ENCODE measurements at places on chromosomes 5 and 9.

- DNase-seq: no peak
Measured at GRCh38 chr5:53249529-53250200, 140.1 kb upstream of the MOCS2 start.

DNA sequence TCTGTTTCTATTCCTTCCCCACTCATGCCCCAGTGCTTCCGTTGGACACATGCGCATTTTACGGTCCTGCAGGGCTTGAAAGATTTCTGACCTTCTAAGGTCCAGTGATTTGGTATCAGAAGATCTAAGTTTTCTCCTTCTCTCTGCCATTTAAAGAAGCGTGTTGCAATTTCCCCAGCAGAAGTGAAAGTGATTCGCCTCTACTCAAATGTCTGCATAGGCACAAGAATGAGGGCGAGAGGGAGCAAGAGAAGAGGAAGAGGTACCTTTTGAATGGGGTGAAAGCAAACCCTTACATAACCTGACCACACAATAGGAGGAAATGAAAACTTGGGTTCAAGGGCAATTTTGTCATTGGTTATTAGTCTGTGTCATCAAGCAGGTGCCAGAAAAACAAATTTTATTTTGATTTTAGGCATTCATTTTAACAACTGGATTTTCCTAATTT is 31.7 kb upstream of the NR3C1 start:
- DNase-seq: peak; percentile 5

DNA sequence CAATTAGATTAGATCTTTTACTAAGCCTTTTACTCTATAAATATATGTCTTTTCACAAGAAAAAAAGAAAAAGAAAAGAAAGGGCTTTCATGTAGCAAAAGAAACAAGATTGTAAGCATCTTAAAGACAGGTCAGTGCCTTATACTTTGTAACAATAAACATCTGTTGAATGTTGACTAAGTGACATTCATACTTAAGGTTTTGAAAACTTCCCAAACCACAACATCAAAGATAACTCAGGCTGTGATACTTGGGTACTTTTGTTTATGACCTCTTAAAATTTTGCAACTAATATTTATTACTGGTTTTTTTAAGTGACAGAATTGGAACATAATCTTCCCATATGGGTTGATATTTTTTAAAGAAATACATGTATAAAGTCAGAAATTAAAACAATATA is 7.4 kb downstream of the GRAMD2B start:
- DNase-seq: no peak

DNA sequence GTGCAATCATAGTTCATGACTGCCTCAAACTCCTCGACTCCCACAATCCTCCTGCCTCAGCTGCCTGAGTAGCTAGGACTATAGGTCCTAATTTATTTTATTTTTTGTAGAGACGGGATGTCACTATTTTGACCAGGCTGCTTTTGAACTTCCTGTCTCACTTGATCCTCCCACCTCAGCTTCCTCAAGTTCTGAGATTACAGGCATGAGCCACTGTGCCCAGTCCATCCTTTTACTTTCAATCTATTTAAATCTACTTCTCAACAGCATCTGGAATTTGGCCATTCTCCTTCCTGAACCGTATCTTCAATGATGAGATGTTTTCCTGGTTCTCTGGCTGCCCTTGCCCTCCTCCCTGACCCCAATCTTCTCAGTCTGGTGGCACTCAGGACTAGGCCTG is 12.2 kb upstream of the GRIN1 start:
- DNase-seq: no peak

GRCh38 chr9:13983607-13984006 is 330.3 kb downstream of the NFIB start:
- DNase-seq: no peak

- DNase-seq: no peak
Measured at GRCh38 chr5:176162198-176162597, 76.0 kb upstream of the SIMC1 start.

DNA sequence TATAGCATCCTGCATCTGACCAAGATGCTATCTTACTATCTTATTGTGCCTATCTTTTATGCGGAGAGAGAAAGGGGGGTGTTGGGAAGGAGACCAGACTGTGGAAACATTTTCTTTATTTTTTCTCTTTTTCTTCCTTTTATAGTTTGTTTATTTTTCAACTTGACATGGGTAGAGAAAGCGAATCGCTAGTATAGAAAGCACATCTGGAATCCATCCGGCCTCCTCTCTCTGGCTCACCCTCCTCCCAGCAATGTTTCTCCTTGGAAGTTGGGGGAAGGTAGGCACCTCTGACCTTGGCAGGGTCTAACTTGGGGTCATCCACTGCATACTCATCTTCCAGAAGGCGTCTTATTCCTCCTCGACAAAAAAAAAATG is 3.9 kb downstream of the S1PR3 start:
- DNase-seq: no peak

- DNase-seq: no peak
Measured at GRCh38 chr5:172008111-172008455, 1.6 kb upstream of the FBXW11 start.

GRCh38 chr5:109278141-109278540 is 131.6 kb downstream of the PJA2 start:
- no peak for DNase-seq

- peak; percentile 70 for DNase-seq
Measured at GRCh38 chr5:170267431-170268152, 30.0 kb downstream of the LCP2 start.

DNA sequence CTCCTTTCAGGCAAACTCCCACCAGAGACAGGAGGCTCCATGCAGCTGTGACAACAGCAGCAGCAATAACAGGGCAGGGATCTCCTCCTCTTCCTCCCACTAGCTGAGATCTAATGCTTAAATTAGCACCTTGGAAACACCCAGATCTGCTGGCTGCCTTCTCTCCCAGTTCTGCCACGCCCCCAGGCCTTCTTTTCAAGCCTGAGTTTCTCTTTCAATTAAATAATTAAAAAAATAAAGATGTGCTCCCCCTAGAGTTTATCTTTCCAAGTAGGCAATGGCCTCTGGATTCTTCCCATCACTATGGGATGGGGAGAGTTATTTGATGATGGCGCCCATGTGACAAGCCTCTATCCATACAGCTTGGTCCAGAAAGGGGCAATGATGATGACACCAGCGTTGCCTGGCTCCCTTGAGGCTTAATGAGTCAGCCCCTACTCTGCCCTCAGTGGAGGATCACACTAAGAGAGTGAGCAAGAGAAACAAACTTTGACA is 3.8 kb downstream of the FAM219A start:
- DNase-seq: peak; percentile 74

DNA sequence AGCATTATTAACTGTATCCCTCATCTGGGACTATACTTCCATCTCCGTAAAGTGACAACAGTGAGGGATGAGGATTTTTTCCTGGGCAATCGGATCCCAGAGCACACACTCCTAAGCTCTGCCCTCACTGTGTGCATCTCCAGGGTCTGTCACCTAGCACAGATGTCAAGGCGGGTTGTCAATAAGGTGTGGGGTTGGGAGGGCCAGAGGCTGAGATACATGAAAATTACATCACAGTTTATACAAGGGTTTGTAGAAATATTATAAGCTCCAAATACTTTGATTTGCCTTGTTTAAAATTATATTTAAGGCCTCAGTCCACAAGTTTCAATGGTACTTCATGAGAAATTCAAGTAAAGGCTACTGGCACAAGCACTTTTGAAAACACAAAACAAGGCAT is 4.5 kb downstream of the ADAMTS12 start:
- no peak for DNase-seq

- DNase-seq: no peak
Measured at GRCh38 chr5:84535281-84535680, 150.6 kb upstream of the EDIL3 start.

Data from caudate nucleus (tissue), 63 donors.